ENCODE measurements at places on chromosomes 5 and 9.

DNA sequence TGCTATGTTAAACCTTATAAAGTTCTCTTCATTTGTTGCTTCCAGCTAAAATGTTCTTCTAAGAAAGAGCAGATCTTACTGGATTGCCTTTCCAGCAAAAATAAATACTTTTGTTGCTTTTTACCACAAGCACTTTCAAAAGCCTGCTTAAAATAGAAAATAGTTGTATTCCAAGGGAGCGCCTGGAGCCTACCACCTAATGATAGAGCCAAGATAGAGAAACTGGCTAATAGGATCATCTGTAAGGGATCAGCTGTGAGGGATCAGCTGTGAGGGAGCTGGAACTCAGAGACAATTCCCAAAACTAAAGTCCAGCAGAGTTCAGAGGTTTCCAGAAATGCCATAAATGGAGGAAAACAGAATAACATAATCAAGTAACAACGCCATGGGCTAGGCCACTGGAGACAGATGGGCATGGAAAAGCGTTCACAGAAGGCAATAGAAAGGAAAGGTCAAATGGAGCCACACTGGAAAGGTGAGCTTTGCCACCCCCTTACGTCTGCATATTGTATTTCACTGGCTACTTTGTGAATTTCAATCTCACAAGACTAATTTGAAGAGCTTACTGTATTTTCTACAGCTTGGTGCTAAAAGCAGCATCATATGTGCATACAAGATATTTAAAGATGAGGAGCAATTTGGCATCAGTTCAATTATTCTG lies 140.6 kb upstream of the TLE4 start:
- DNase-seq = no peak

DNA sequence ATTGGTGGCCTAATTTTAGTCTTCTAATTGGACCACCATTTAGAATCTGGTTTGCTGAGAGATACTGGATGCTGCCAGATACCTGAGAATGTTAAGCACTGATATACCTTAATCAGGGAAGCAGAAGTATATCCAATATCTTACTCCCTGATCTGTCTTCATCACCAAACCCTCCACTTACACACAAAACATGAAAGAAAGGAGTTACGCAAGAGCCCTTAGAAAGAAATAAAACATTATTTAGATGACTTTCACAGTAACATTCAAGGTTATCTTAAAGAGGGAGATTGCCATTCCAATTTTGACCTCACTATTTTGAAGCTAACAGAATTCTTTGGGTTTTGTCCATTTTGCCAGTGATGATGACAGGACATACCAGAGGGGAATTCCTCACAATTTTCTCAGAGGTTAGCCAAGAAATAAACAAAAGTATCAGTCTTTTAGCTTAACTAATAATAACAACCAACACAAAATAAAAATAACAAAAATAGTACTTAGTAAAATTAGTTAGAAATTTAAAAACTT lies 496.1 kb downstream of the NFIB start:
- DNase-seq = peak; percentile 9

- DNase-seq = no peak
Measured at GRCh38 chr5:65811885-65812284, 89.9 kb downstream of the NLN start.

GRCh38 chr9:109401990-109402318 lies 81.1 kb upstream of the EPB41L4B start:
- no peak for DNase-seq

DNA sequence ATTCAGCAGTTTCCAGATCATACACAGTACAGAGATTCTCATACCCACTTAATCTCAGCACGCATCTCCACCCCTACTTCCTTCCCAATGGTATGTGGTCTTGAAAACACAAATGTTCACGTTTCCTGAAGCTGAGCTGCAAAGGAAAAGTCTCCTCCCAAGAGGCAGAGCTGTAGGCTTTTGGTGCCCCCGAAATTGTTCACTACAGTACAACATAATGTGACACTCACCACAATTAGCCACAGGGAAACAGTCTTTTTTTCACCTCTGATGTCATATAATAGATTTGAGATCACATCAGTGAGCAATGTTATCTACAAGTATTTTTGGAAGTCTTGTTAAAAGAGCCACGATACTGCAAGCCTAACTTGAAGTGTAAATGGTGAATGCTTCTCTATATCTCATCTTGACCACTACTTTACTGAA lies 40.2 kb downstream of the NFIB start:
- no peak for DNase-seq

DNA sequence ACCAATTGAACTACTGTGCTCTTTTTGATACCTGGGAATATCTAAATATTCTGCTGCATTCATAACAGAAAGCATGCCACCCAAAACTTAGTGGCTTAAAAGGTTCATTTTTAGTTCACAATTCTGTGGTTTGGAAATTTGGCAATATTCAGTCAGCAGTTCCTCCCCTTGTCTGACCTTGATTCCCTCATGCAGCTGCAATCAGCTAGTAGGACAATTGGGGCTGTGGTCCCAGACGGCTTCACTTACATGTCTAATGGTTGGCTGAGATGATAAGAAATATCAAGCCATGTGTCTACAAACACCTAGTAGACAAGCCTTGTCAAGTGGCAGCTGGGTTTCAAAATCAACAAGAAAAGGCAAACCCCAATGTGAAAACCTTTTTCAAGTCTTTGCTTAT lies 51.3 kb downstream of the ANXA1 start:
- no peak for DNase-seq

DNA sequence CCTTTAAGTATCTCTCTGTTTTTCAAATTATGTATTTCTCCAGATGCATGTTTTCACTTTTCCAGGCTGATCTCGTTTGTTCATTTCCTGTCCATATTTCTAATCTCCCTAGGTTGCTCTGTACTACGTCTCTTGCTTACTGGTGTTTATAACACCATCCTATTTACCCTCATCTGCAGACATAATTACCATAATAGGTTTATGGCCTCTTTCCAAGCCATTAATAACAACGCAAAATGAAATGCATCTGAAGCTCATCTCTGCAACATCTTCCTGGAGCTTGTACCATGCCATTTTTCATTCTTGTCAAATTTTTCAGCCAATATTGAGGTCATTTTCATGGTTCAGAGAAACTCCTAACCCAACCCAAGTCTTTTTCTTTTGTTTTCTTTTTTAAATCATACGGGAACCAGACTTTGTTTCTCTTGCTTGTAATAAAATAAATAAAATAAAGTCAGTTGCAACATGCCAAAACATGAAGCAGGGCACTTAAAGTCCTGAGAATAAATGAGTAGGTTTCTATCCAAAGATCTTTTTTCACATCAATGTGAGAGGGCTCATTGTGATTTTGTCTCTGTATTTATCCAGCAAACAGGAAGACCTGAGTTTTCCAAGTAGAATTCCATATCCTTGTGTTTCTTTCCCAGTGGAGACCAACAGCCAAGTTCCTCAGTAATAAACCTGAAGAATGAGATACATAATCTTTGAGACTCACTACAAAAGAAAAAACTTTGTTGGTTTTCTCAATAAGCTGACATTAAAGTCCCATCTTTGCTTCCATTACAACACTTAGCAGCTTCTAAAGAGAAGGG lies 37.0 kb downstream of the DPYSL3 start:
- DNase-seq = no peak

GRCh38 chr5:88081877-88082276 lies 186.8 kb downstream of the TMEM161B start:
- no peak for DNase-seq

DNA sequence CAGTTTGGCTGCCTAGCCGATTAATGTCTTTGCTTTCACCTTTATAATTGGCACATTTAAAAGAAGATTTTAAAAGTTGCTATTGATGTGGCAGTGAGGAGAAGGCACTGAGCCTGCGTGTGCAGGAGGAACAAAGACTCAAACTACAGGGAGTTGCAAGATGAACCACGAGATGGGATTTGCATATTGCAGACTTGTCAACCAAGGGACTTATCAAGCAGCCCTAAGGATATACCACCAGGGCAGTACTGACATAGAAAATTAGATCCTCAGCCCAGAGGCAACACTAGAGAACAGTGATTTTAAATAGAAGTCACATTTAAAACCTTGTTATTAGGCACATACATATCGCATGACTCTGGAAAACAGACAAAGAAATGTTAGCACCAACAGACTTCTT lies 342.6 kb downstream of the GLIS3 start:
- DNase-seq = no peak

- peak; percentile 66 for DNase-seq
Measured at GRCh38 chr5:81787474-81788242, 36.8 kb upstream of the SSBP2 start.

DNA sequence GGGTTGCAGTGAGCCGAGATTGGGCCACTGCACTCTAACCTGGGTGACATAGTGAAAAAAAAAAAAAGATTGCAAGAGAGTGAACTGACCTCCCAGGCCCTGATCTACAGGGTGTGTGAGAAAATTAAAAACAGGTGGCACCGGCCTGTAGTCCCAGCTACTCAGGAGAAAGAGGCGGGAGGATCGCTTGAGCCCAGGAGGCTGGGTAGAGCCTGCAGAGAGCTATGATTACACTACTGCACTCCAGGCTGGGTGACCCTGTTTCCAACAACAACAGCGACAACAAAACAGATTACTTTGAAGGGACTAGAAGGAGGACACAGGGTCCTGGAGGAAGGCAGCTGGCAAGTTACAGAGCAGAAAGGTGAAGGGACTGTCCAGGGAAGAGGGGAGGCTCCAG lies 42.2 kb upstream of the FABP6 start:
- DNase-seq = peak; percentile 60

- peak; percentile 52 for DNase-seq
Measured at GRCh38 chr5:57736716-57737115, 254.1 kb upstream of the ACTBL2 start.

DNA sequence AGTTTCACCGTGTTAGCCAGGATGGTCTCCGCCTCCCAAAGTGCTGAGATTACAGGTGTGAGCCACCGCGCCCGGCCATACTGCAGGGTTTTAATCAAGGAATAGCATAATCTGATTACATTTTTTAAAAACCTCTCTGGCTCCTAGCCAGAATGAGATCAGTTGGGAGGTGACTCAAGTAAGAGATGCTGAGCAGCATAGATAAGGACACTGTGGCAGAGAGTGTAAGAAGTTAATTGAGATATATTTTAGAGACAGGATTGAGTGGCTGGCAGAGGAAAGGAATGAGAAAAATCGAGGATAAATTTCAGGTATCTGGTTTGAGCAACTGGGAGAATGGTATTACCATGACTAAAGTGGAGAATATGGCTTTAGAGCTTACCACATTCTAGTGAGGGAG lies 7.3 kb upstream of the RIGI start:
- no peak for DNase-seq

- DNase-seq = no peak
Measured at GRCh38 chr9:80881940-80882339, 807.4 kb downstream of the TLE1 start.

DNA sequence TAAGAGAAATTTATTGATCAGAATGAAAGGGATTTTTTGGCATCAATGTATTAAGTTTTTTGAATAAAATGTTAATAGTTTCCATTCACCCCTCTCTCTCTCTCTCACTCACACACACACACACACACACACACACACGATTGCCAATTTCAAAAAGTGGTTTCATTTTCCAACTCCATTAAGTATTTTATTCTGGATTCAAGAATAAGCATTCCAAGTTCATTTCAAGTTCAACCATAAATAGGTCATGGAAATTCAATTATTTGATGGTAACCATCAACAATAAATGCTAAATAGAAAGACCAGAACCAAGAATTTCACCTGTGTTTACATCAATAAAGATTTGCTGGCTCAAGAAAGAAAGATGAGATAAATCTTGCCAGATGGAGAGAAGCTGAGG lies 171.6 kb downstream of the ADAMTS12 start:
- no peak for DNase-seq

DNA sequence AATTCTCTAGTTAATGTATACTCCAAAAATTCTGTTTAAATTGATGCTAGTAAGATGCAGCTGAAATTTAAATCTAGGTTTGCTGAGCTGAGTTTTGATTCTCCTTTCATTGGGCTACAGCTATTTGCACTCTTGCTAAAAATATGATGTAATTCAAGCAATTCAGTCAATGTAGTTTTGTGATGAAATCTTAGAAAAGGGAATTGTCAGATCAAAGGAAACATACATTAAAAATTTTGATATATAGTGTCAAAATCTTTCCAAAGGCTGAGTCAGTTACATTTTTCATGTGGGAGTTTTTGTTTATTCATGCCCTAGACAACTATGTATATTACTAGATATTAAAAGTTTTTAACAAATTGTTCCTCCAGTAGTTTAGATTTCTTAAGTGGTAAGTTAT lies 334.9 kb upstream of the DAB2 start:
- DNase-seq = peak; percentile 35

- no peak for DNase-seq
Measured at GRCh38 chr5:135662683-135663082, 83.9 kb upstream of the CXCL14 start.

GRCh38 chr9:112541685-112542084 lies 55.1 kb downstream of the KIAA1958 start:
- DNase-seq = peak; percentile 56

GRCh38 chr5:90000351-90000750 lies 409.2 kb downstream of the CETN3 start:
- DNase-seq = no peak

DNA sequence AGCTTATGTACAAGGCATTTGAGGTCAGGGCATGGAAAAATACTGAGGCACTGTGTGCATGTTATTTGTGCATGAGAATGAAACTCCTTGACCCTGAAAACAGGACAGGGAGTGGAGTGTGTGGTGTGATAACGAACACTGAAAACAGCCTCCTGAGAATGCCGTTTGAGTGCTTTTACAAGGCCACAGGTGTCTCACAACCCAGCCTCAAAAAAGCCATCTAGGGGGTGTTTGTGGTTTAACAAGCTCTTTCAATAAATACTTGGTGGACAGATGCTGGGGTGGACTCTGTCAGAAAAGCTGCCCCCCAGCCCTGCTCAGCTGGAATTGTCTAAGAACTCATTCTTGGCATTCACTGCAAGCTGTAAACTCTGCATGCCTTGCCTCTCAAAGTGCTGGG lies 94.0 kb upstream of the SLC25A48 start:
- DNase-seq = no peak

DNA sequence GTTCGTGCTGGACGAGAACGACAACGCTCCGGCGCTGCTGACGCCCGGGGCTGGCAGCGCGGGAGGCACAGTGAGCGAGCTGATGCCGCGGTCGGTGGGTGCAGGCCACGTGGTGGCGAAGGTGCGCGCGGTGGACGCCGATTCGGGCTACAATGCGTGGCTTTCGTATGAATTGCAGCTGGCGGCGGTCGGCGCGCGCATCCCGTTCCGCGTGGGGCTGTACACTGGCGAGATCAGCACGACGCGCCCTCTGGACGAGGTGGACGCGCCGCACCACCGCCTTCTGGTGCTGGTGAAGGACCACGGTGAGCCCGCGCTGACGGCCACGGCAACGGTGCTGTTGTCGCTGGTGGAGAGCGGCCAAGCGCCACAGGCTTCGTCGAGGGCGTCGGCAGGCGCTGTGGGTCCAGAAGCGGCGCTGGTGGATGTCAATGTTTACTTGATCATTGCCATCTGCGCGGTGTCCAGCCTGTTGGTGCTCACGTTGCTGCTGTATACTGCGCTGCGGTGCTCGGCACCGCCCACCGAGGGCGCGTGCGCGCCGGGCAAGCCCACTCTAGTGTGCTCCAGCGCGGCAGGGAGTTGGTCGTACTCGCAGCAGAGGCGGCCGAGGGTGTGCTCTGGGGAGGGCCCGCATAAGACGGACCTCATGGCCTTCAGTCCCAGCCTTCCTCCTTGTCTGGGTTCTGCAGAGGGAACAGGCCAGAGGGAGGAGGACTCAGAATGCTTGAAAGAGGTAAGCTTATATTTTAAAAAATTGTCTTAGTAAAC lies 2.2 kb downstream of the PCDHA13 start:
- DNase-seq = no peak

GRCh38 chr9:35103660-35104191 lies 795 bp upstream of the STOML2 start:
- DNase-seq = no peak

GRCh38 chr5:96433066-96433447 lies at the start of gene PCSK1:
Gene PCSK1, minus strand, starts transcription at chr5:96433248. Its CDS starts 206 bp downstream, at chr5:96433042.
- no peak for DNase-seq

GRCh38 chr9:85040821-85041465 lies 371.4 kb downstream of the NTRK2 start:
- no peak for DNase-seq

Measured in AG10803 (cell line).